T-helper 2 cell (primary cell): ENCODE measurements at places on chromosomes 13 and 19.

DNA sequence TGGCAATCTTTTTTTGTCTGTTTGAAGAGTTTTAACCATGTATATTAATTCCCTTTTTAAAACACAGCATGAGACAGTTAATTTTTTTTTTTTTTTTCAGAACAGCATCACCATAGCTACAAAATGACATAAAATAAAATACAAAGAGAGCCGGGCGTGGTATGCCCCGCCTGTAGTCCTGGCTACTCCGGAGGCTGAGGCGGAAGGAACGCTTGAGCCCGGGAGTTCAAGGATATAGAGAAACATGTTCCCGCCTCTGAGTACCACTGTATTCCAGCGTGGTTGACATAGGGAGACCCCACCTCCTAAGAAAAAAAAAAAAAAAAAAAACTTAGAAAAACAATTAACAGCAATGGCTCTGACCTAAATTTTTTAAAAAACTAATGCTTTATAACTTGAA is 10.0 kb upstream of the INSR start:
- no peak for DNase-seq

DNA sequence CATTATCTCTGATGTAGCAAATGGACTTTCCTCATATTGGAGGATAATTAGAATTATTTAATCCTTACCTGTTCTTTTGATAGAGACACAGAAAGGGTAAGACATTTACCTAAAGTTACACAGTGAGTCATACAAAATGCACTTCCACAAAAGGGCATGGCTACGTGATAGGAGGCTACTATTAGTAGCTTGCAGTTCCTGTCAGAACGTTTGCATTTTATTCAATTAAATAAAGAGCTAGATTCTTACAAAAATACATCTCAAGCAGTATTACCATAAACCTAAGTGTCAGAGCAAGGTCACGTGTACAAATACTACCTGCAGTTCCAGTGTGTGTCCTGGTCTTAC is 120.6 kb downstream of the ESD start:
- DNase-seq: no peak

DNA sequence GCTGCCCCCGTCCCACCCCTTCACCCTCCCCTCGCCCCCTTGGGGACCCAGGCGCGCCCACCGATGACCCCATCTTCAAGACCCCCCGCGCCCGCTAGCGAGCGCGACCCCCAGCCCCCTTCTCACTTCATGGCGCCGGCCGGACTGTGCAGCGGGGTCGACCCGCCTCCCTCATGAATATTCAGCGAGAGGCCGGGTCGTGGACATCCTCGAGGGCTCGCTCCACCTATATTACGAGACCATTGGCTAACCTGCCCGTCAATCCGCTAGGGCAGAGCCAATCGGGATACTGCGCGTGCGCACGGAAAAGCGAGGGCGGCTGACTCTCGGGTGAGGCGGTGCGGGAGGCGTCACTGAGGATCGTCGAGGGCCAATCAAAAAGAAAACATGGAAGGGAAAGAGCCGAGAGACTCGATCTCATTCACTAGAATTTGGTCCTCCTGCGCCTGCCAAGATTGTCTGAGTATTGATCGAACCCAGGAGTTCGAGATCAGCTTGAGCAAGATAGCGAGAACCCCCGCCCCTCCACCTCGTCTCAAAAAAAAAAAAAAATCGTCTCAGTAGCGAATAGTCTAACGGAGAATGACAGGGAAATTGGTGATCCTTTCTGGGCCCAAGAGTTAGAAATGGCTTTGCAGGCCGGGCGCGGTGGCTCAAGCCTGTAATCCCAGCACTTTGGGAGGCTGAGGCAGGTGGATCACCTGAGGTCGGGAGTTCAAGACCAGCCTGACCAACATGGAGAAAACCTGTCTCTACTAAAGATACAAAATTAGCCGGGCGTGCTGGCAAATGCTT is at the start of gene ERCC2:
ERCC2 (minus strand) TSS at position 164 of the 795 bp plus-strand sequence; CDS start at position 131, 33 bp downstream.
- DNase-seq: peak; percentile 99

- no peak for DNase-seq
Measured at GRCh38 chr13:65400702-65401101, 1829.4 kb downstream of the PCDH9 start.

DNA sequence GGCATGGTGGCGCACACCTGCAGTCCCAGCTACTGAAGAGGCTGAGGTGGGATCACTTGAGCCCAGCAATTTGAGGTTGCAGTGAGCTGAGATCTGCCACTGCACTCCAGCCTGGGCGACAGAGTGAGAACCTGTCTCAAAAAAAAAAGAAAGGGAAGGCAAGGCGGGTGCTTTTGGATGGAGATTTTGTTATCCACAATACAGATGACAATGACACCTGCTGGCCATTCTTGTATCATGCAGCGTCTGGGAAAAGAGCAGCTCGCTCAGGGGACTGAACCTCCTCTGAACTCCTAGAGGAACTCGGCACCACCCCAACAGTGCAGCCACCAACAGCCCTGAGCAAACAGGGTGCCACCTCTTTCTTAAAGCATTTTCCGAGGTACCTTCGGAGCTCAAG is 22.8 kb downstream of the HAUS8 start:
- DNase-seq: no peak

DNA sequence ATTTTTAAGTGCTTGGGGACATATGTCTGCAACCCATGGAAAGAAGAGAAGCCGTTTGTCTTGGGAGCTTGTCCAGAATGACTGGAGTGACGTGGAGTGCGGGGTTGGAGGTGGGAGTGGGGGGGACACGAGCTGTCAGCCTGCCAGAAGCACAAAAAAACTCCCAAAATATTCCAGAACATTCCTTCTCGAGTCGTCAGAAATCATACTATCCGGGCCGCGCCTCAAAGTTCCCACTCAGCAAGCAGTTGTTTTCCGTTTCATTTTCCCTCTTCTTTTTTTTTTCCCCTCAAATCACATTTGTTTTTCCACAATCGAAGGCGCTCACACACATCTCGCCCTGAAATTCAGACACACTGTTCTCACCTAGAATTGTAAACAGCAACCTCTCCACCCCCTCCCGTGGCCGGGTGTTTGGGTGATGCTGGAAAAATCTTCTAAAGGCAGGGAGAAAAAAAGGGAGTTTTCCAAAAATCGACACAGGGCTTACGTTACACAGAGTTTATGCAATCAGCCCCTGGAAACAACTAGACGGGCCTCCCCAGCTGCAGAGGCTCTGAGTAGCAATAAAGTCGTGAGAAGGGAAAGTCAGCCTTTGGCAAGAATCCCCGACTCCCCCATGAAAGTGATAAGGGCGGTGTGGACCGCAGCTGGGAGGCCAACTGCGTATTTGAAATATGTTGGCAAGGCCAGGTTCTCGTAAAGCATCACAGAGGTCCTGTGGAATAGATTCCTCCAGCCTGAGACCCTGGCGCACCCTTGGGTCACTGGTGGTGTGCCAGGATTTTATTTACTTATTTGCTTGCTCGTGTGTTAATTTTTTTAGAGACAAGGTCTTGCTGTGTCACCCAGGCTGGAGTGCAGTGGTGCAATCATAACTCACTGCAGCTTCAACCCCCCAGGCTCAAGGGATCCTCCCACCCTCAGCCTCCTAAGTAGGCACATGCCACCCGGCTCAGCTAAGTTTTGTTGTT is 31.2 kb upstream of the KLF2 start:
- no peak for DNase-seq

GRCh38 chr19:38734176-38734425 is 10.2 kb downstream of the CAPN12 start:
- DNase-seq: no peak

DNA sequence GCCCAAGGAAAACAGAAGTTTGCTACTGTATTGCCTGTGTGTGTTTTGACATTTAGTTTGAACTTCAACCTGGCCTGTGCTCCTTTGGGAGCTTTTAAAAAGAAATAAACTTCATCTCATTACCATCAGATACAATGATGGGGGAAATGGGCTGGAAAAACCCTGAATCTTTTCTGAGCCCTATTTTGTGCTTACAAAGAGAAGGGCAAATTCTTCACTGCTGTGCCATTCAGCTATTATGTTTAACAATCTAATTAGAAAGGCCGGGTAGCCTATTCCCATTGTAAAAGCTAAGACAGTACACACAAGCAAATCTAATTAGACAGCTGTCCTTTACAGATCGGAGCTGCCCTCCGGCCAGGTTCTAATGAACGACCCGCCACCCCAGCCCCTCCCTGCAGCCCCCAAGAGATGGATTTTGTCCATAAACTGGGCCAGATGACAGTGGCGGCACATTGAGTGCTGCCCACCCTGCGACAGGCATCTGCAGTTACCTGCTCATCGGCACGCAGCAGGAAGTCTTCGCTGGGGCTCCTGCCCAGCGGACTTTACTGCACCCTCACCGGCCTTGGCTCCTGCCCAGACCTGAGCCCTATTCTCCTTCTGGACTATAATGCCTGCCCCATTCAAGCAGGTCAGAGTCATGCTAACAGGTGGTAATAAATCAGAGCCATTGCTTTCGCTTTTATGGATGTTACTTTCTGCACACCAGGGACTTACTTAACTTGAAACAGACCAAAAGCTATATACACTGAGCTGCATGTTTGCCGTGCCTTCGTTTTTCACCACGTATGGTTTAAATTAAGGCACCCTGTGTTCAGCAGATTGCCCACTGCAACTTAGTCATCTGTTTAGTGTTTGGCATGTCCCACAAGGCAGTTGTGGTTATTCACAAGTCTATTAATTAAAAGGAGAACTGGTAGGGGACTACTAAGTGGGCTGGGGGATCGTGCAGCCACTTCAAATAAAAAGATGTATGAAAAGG is 549.6 kb downstream of the FGF9 start:
- DNase-seq: no peak

GRCh38 chr19:2476451-2477140 is 669 bp downstream of the GADD45B start:
- peak; percentile 40 for DNase-seq

DNA sequence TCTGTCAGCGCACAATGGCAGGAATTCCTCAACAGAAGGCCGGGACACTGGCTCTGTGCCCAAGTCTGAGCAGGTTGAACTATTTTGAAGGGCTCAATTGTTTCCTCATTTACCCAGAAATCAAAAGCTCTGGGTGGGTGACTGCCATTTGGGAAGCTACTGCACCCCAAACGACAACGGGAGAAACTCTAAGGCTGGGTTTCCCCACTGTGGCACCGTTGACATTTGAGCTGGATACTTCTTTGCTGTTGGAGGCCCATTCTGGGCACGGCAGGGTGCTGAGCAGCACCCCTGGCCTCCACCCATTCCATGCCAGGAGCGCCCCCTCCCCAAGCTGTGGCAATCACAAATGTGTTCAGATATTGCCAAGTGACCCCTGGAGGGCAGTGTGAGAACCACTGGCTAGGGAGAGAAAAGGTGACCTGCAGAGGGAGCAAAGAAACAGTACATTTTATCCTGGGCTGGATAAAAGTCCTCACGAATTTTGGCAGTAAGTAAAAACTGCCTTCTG is 62.5 kb downstream of the RFX2 start:
- no peak for DNase-seq

DNA sequence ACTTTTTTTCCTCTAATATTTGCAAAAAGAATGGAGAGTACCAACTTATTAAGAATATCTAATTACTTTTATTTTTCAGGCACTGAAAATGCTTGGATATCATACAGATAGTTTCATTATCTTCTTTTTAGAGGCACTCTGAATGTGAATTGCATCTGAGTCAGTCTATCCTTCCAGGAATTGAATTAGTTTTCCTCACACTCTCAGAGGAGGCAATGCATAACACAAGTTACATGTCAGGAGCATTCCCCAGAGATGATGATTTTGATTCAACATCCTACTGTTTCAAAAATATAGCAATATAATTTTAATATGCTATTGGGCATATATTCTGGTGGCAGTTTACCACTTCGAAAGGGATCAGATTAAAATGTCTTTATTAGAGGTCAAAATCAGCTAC is 1315.4 kb downstream of the PCDH9 start:
- DNase-seq: no peak

GRCh38 chr13:85638265-85638664 is 161.0 kb downstream of the SLITRK6 start:
- no peak for DNase-seq

- no peak for DNase-seq
Measured at GRCh38 chr13:77806518-77806917, 109.0 kb downstream of the SLAIN1 start.

- DNase-seq: no peak
Measured at GRCh38 chr13:30303269-30303668, 4.1 kb downstream of the KATNAL1 start.

- DNase-seq: no peak
Measured at GRCh38 chr13:68439817-68440216, 1209.7 kb upstream of the PCDH9 start.

GRCh38 chr13:48681905-48682304 is 28.2 kb downstream of the CYSLTR2 start:
- DNase-seq: no peak

DNA sequence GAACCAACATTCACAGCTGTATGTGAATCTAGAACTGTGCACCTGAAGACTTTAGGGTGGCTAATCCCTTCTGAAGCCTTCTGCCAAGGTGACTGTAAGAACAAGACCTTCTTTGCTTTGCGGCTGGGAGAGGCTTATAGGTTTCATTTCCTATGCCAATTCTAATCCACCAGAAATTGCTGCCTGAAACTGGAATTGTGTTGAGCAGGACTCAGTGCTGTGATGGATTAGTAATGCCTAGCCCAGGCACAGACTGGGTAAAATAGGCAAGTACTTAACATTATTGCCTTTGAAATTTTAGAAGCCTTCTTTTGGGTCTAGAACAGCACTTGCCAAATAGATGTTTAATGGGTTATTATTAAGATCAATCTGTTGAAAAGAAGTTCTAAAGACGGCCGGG is 11.5 kb downstream of the SLC25A23 start:
- no peak for DNase-seq

GRCh38 chr19:12840091-12841079 is 2.1 kb downstream of the MAST1 start:
- DNase-seq: no peak

DNA sequence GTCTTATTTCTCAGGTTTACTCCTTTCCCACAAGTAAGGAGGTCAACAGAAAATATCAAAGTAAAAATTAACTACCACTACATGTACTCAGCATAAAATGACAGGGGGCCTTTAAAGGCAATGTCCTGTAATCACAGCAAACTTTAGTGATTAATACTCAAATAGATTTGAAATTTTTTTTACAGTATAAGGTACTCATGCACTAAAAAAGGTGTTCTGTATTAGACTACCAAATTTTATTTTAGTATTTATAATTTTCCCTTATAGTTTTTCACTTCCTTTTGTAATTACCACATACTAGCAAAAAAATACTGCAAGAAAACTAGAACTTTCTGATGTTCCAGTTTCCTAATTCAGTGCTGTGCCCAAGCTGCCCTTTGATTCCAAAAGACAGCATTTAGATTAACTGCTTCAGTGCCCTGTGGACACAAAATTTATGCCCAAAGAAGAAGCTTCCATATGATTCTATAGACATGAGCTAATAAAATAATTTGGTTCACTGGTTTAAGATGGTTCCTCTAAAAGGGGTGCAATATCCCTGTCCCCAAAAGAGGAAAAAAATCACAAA is 70.6 kb downstream of the KLF12 start:
- DNase-seq: no peak

- no peak for DNase-seq
Measured at GRCh38 chr19:8681345-8682029, 17.1 kb downstream of the ACTL9 start.

DNA sequence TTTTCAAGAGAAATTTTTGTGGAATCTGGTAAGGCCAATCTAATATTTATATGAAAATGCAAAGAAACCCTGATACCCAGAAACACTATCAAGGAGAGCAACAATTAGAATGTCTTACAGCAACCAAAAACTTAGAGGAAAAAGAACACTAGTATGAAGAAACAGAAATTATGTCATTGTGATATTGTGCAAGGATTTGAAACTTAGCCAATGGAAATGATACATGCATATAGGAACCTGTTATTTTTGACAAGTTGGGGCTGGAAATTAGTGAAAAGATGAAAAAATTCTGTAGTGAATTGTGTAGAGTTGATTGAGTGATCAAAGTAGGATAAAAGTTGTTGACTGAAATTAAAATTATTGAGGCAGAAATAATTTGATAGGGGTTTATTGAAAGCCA is 792.6 kb upstream of the SLITRK6 start:
- no peak for DNase-seq
